IPS DF 19.7 (cell line): ENCODE measurements at places on chromosomes 4 and X.

DNA sequence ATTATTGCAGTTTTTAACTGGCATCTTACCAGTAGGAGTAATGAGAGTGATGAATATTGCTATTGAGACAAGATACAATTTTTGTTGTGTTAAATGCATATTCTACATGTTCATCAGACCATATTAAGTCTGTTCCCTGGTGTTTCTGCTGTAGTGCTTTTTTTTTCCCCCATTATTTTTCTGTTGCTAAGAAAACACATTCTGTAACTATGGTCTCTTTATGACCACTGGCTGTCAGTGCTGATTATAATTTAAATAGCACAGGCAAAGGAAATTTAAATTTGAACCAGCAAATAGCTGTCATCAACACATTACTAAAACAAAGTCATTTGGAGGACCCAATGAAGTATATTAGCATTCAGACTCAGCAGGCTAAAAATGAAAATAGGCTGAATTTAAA is 98.3 kb upstream of the ANKRD50 start:
- DNase-seq, result no peak

- DNase-seq, result no peak
These were observed 70.4 kb downstream of the STARD8 start for GRCh38 chrX:68717663-68718442.

- DNase-seq, result no peak
These were observed 298.5 kb upstream of the BMP3 start for GRCh38 chr4:80732010-80732409.

GRCh38 chrX:106615041-106615440 is 3.3 kb downstream of the RADX start:
- no peak for DNase-seq

- DNase-seq, result no peak
These were observed 1506.0 kb downstream of the PCDH7 start for GRCh38 chr4:32226204-32226603.

- DNase-seq, result no peak
These were observed 1.5 kb upstream of the PAPSS1 start for GRCh38 chr4:107721436-107722100.

DNA sequence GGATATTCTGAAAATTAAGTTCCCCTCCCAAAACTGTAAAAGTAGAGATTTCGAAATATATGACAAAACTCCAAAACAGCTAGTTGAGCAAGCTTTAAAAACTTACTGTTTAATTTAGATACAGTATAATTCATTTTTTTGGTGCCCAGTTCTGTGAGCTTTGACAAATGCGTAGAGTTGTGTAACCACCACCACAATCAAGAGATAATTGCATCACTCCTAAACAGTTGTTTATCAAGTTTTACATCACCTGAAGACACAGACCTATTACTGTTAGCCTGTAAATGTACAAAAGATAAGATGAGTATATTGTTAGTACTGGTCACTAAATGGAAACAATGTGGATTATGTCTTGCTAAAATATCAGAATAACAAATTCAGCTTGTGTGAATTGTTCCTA is 62.3 kb downstream of the ALG13 start:
- DNase-seq, result no peak

DNA sequence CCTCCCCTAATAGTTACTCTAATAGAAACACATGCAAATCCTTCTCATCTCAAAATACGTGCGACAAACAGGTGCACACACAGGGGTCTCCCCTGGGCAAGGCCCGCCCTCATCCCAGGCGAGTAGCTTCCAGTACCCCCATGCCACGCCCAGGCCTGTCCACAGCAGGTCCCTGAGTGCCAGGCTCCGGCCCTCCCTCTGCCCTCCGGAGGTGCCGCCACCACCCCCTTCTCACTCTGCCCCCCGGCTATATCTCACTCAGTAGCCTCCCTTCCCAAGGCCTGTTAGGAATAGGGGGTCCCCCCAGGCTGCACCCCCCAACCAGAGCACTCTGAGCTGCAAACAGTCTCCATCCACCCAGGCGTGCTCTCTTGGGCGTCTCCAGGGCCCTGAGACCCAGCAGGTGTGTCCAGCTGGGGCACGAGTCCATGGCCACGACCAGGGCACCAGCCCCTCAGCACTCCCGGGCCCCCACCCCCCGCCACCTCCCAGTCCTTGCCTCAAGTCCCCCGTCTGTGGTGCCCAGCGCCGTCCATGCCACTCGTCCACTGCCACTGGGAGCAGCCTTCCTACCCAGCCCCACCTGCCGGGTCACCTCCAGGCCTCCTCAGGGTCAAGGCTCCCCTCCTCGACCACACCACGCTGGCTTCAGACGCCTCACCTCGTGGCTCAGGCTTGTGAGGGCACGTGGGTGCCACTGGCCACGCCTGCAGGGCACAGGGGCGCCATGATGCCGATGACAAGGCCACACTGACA is 41.7 kb downstream of the FAM53A start:
- DNase-seq, result no peak

- DNase-seq, result no peak
These were observed 1.5 kb downstream of the SNCA start for GRCh38 chr4:89835413-89835812.

GRCh38 chr4:152188801-152189200 is 347.1 kb downstream of the FBXW7 start:
- no peak for DNase-seq
